ENCODE measurements at places on chromosomes 3 and 15. TPM values are rescaled to one million over a fixed set of nuclear protein-coding genes. Genes with fewer than 3 reads are reported as not detected.

DNA sequence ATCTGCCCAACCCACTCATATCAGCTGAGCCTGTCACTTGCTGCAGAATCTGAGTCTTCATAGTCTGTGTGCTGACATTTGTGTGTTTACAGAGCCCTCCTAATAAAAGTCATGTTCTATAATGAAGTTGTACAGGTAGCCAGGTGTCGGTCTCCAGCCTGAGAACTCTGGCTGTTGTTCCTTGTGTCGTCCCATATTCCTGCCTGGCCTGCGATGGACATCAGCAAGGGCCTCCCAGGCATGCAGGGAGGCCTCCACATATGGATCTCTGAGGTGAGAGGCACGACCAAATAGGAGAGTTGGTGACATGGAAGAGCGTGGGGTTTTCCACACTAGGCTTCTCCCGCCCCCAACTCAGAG is 2.9 kb downstream of the VILL start:
- DNase-seq = no peak

DNA sequence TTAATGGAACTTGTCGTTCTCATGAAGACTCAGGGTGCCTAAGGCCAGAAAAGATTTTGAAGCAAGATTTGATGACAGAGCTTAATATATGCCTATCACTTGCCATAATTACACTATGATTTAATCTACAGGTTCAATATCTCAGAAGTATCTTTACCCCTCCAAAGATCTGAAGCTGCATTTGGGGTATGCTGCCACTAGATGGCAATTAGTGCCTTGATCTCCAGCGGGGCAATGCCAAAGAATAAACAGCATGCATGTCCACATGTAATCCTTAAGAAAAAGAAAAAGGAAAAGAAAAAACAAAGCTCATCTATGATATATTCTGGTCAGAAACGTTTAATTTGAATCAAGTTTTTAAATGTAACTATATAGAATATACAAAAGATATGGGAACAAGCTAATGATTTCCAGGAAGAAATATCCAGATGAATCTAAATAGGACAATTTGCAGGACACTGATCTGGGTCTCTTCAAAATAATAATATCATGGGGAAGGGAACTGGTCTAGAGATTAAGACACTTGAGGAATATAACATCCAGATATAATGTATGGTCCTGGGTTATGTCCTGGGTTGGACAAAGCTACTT is 55.0 kb upstream of the SOX14 start:
- no peak for DNase-seq

DNA sequence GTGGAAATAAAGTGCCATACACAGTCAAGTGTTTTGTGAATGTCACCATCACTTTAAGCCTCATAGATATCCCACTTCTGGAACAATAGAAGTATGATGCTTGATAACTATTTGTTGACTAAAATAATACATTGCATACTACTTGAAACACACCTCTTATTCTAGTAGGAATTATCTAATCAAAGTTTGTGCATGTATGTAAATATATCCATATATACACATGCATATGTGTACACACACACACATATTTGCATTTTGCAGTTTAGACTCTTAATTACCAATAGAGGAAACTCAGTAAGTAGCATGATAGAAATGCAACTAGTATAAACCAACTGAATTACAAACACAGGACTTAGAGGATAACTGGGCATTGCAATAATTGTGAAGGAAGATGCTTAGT is 1084.1 kb downstream of the FHIT start:
- DNase-seq = no peak

- DNase-seq = no peak
Observed at GRCh38 chr3:195302431-195302830, 31.5 kb upstream of the XXYLT1 start.

- DNase-seq = no peak
Observed at GRCh38 chr3:11078826-11079515, 75.3 kb upstream of the HRH1 start.

- DNase-seq = no peak
Observed at GRCh38 chr3:196339044-196339443, 856 bp upstream of the TM4SF19 start.

- DNase-seq = no peak
Observed at GRCh38 chr15:60568301-60568742, 89.4 kb upstream of the ICE2 start.

- no peak for DNase-seq
Observed at GRCh38 chr15:42796955-42797782, 60.2 kb upstream of the CDAN1 start.

DNA sequence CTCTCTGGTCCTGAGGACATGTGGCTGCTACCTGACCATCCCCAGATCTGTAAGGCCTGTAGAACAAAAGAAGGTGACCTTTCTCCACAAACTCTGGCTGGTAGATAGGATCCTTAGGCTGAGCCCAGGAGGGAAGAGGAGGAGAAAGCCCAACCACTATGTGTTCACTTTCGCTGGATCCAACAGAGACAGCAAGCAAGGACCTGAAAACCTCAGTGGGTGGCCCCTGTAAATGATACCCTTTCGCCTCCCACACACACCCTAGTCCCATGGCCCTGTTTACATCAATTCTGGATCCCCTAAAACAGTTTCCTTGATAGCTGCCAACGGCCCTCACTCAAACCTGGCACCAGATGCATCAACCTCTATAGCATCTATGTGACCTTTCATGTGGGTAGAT is 22.4 kb downstream of the CCDC12 start:
- no peak for DNase-seq

GRCh38 chr3:163058031-163058854 is 1561.6 kb downstream of the OTOL1 start:
- DNase-seq = no peak

ROPN1 gene
- total RNA-seq = 0.69 TPM

CTXND1 gene
- total RNA-seq = 0.30 TPM

SECISBP2L gene
- 65.8 TPM for total RNA-seq

CDCP1 gene
- total RNA-seq = 8.5 TPM

TNNC1 gene
- 98.9 TPM for total RNA-seq

RFTN1 gene
- total RNA-seq = 25.3 TPM

ZNF35 gene
- 10.8 TPM for total RNA-seq

Data from skin of body (tissue), 3 donors.